ENCODE measurements at places on chromosomes 3 and 15. TPM values are rescaled to one million over a fixed set of nuclear protein-coding genes. Genes with fewer than 3 reads are reported as not detected.

Gene DPPA2
- not detected for total RNA-seq

Gene C3orf49
- not detected for total RNA-seq

Gene GOLGA6L26
- not detected for total RNA-seq

Gene PRKAR2A
- total RNA-seq: 33.2 TPM

Gene GASK1A
- total RNA-seq: not detected

Gene KBTBD12
- total RNA-seq: not detected
